ENCODE measurements at places on chromosomes 4 and X.

- DNase-seq = no peak
Observed at GRCh38 chr4:62487016-62487415, 1286.9 kb downstream of the ADGRL3 start.

DNA sequence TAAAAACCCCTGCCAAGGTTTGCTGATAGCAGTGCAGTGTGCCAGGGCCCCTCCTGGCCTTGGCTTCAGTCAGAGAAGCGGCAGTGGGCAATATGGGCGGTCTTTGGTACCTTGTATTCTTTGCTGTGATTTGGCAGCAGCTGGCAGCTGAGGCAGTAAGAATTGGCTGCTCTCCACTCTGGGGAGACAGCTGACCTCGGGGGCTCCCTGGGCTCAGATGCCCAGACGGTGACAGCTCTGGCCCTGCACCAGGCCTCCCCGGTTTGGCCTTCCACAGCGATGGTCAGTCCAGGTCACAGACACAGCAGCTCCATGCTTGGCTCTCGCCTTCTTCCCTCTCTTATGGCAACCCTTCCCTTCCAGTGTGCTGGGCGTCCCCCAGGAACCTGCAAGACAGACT, 330.9 kb downstream of the BCOR start:
- DNase-seq = no peak

- no peak for DNase-seq
Observed at GRCh38 chr4:52903273-52903672, 41.2 kb downstream of the RASL11B start.

DNA sequence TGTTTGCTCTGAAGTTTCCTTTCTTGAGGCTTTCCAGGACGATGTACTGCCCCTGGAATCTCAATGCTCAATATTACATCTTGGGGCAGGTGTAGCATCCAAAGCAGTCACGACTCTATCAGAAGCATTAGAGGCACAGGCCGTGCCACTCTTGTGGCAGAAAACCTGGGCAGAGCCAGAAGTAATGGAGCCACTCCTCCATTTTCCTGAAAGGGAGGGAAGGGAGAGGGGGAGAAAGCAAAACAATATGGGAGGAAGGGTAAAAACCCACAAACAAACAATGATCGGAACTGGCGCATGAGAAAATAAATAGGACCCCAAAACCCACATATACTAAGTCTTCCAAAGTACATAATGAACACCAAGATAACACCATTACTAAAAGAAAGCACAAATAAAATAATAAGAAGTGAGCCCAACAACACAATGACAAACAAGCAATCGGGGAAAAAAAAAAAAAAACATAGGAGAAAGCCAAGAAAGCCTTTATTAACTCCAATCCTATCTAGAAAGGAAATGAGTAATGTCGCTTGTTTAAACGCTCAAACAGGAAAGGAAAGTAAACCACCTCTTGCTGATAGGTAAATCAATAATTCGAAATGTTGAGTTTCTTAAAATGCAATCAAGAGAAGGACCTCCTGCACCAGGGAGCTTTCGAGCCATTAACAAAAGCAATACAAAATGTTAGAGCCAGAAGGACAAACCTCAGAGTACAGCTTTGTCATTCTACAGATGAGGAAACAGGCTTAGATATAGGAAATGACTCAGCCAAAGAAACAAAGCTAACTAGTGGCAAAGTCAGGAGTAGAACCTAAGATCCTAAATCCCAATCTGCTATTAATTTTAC, 117.4 kb downstream of the ATRX start:
- no peak for DNase-seq

GRCh38 chrX:145715641-145716138, 101.9 kb upstream of the SLITRK2 start:
- DNase-seq = no peak
